ENCODE measurements at places on chromosomes 1 and 21. TPM values are rescaled to one million over a fixed set of nuclear protein-coding genes. Genes with fewer than 3 reads are reported as not detected.

Gene RPE65
- total RNA-seq = not detected

Gene CFHR5
- total RNA-seq = not detected

Gene SLC25A34
- total RNA-seq = 1.6 TPM

Gene LCE1F
- total RNA-seq = not detected

Gene TPTE
- total RNA-seq = not detected

Gene TBX15
- not detected for total RNA-seq

Gene RAD54L
- total RNA-seq = 63.9 TPM

Gene ATP8B2
- total RNA-seq = 71.6 TPM

Gene IL24
- not detected for total RNA-seq

Gene BEND5
- 6.3 TPM for total RNA-seq

DNA sequence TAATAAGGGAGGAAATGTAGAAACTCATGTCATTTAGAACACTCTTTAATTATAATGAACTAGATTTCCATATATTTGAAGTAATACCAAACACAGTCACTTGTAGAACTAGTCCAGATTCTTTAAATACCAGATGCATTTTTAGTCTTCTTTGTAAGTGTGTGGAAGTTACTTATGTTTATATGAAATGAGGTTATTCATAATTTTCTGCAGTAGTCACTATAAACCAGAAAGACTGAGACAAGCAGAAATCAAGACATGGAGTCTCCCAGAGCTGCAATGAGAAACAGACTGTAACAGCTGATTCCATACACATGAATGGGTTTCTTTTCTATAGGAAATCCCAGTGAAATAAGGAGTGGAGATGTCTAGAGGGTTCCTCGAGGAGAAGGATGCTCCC lies 216.6 kb upstream of the ZP4 start:
- no peaks in the 10 kb centered on the region for H3K36me3 ChIP-seq
- no peak overlapping the region for H3K4me3 ChIP-seq
- no peaks in the 10 kb centered on the region for H3K27me3 ChIP-seq

DNA sequence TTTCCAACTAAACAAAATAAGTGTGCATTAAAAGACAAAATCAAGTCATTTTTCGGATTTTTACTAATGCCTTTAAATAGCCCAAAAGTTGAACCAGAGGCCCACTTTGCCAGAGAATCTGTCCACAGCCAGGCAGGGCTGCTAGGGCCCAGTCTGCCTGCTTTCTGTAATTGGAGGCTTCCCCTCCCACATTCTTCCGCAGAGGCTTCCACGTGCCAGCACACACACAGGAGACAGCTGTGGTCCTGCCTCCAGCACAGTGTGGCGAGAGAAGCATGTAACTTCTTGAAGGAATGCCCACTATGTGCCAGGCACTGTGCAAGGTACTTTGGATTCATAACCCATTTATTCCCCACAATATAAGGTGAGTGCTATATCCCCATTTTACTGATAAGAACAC lies 11.3 kb upstream of the PDZK1IP1 start:
- H3K4me1 ChIP-seq = no peaks in the 10 kb centered on the region
- no peak overlapping the region for H3K27ac ChIP-seq
- peaks cover 34% of the 10 kb centered on the region for H3K27me3 ChIP-seq
- no peak overlapping the region for H3K4me3 ChIP-seq

DNA sequence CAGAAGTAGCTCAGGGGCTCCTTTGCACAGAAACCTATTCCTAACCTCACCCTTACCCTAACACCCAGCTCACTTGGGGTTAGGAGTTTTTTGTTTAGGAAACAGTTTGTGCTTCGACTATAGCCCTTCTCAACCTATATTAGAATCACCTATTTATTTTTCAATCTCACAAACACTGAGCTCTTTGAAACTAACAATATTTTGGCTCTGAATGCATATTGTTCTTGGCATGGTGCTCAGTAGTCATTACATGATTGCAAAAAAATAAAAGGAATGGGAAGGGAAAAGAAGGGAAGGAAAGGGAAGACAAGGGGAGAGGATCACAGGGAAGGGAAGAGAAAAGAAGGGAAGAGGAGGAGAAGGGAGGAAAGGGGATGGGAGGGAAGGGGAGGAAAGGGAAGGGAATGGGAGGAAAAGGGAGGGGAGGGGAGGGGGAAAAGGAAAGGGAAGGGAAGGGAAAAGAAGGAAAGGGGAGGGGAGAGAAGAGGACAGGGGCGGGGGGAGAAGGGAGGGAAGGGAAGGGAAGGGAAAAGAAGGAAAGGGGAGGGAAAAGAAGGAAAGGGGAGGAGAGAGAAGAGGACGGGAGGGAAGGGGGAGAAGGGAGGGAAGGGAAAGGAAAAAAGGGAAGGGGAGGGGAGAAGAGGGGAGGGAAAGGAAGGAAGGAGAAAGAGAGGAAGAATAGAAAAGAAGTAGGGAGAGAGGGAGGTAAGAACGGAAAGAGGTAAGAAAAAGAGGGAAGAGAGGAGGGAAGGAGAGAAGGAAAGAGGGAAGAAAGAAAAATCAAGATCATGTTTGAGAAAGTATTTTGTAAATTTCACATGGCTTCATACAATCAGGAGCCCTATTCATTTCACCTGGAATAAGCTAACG lies 484.1 kb upstream of the NFIA start:
- H3K4me3 ChIP-seq = no peak overlapping the region
- H3K36me3 ChIP-seq = no peaks in the 10 kb centered on the region
- H3K27ac ChIP-seq = no peak overlapping the region
- DNase-seq = no peak

- H3K4me1 ChIP-seq = peaks cover 10% of the 10 kb centered on the region
- no peak overlapping the region for H3K4me3 ChIP-seq
- H3K27me3 ChIP-seq = no peaks in the 10 kb centered on the region
- no peaks in the 10 kb centered on the region for H3K36me3 ChIP-seq
- H3K27ac ChIP-seq = no peak overlapping the region
- DNase-seq = no peak
These were observed 238.4 kb upstream of the DMRTA2 start for GRCh38 chr1:50661626-50662025.

GRCh38 chr1:97646071-97646470 lies 274.8 kb downstream of the DPYD start:
- no peaks in the 10 kb centered on the region for H3K27me3 ChIP-seq
- H3K4me3 ChIP-seq = no peak overlapping the region
- no peak overlapping the region for H3K27ac ChIP-seq
- H3K4me1 ChIP-seq = no peaks in the 10 kb centered on the region
- H3K36me3 ChIP-seq = peaks cover 6% of the 10 kb centered on the region
- no peak for DNase-seq

DNA sequence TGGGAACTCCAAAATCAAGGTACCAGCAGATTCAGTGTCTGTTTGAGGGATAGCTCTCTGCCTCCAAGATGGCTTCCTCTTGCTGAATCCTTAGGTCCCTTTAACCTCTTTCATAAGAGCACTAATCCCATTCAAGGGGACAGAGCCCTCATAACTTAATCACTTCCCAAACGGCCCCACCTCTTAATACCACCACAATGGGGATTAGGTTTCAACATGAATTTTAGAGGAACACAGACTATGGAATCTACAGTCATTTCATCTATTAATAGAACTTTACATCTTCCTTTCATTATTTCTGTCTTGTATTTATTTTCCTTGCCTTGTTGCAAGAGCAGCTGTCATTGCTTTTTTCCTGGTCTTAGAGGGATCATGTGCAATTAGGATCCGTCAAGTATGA lies 30.3 kb downstream of the HOOK1 start:
- no peak overlapping the region for H3K4me3 ChIP-seq
- no peak for DNase-seq
- H3K27ac ChIP-seq = no peak overlapping the region
- no peaks in the 10 kb centered on the region for H3K4me1 ChIP-seq

DNA sequence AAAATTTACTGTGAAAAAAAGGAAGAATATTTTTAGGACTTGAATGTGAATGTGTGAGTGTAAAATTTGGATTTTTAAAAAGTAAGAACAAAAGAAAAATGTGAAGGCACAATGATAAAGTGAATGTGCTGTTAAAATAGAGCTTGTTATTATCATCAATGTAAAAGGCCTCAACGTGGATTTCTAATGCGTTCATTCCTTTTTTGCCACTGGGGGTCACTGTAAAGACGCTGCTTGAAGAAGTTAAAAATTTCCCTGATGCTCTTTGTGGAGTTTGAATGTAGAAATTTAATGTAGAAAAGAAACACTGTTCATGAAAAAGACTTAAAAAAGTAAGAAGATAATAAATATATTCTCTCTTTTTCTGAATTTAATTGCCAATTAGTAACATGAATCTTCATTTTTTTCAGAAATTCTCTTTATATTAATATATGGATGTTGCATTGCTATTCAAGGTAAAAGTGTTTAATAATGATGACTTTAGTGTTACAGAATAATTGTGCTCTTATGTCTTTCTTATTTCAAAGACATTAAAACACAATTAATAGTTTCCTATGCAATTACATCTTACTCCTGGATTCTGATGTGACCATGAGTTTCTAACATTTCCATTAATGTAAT lies 161.5 kb downstream of the DNM3 start:
- H3K27me3 ChIP-seq = no peaks in the 10 kb centered on the region
- no peak overlapping the region for H3K27ac ChIP-seq
- H3K36me3 ChIP-seq = no peaks in the 10 kb centered on the region
- peak; percentile 49 for DNase-seq
- peaks cover 1% of the 10 kb centered on the region for H3K4me1 ChIP-seq

DNA sequence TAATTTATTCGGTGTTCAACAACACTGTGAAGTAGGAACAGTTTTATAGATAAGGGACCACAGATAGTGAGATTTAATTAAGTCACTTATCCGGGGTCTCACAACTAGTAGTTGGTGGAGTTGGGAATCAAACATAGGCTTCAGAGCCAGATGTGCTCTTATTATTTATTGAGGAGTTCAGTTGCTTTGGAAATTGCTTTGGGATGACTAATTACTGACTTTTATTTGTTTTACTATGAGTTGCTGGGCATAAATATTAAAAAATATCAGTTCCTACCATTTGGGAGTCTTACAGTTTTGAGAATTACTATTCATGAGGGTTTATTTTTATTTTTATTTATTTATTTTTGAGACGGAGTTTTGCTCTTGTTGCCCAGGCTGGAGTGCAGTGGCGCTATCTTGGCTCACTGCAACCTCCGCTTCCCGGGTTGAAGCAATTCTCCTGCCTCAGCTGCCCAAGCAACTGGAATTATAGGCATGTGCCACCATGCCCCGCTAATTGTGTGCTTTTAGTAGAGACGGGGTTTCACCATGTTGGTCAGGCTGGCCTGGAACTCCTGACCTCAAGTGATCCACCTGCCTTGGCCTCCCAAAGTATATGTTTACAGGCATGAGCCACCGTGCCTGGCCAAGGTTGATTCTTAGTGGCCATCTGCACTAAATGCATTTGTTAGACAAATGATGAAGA lies 27.7 kb downstream of the THRAP3 start:
- peaks cover 32% of the 10 kb centered on the region for H3K36me3 ChIP-seq
- no peak overlapping the region for H3K4me3 ChIP-seq
- peaks cover 20% of the 10 kb centered on the region for H3K4me1 ChIP-seq
- H3K27ac ChIP-seq = no peak overlapping the region
- no peaks in the 10 kb centered on the region for H3K27me3 ChIP-seq

GRCh38 chr1:54488779-54489626 lies 59.0 kb upstream of the ACOT11 start:
- peaks cover 26% of the 10 kb centered on the region for H3K27me3 ChIP-seq
- H3K4me1 ChIP-seq = peaks cover 48% of the 10 kb centered on the region
- DNase-seq = peak; percentile 74
- H3K27ac ChIP-seq = peak overlapping the region; percentile 68

- no peak overlapping the region for H3K27ac ChIP-seq
- H3K4me1 ChIP-seq = peaks cover 8% of the 10 kb centered on the region
- peaks cover 50% of the 10 kb centered on the region for H3K27me3 ChIP-seq
- no peak for DNase-seq
- no peak overlapping the region for H3K4me3 ChIP-seq
These were observed 7.0 kb downstream of the COLGALT2 start for GRCh38 chr1:184030433-184031091.

- peak overlapping the region; percentile 87 for H3K27ac ChIP-seq
- H3K4me1 ChIP-seq = peaks cover 35% of the 10 kb centered on the region
- no peaks in the 10 kb centered on the region for H3K36me3 ChIP-seq
- H3K4me3 ChIP-seq = peak overlapping the region; percentile 91
- H3K27me3 ChIP-seq = peaks cover 2% of the 10 kb centered on the region
- DNase-seq = no peak
These were observed 1.0 kb downstream of the ALDH4A1 start for GRCh38 chr1:18901147-18901951.

DNA sequence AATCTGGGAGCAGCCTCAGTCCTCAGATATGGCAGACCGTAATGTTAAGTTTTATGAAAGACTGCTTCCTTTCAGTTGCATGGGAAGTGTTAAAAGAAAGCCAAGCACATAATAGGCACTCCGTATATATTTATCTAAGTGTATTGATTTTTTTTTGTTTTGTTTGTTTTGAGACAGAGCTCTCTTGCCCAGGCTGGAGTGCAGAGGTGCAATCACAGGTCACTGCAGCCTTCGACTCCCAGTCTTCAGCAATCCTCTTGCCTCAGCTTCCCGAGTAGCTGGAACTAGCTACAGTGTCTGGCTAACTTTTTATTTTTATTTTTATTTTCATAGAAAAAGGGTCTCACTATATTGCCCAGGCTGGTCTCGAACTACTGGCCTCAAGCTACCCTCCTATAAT lies 341.8 kb downstream of the USH2A start:
- no peak overlapping the region for H3K4me3 ChIP-seq
- no peaks in the 10 kb centered on the region for H3K4me1 ChIP-seq
- no peak for DNase-seq
- no peak overlapping the region for H3K27ac ChIP-seq
- no peaks in the 10 kb centered on the region for H3K36me3 ChIP-seq
- no peaks in the 10 kb centered on the region for H3K27me3 ChIP-seq

DNA sequence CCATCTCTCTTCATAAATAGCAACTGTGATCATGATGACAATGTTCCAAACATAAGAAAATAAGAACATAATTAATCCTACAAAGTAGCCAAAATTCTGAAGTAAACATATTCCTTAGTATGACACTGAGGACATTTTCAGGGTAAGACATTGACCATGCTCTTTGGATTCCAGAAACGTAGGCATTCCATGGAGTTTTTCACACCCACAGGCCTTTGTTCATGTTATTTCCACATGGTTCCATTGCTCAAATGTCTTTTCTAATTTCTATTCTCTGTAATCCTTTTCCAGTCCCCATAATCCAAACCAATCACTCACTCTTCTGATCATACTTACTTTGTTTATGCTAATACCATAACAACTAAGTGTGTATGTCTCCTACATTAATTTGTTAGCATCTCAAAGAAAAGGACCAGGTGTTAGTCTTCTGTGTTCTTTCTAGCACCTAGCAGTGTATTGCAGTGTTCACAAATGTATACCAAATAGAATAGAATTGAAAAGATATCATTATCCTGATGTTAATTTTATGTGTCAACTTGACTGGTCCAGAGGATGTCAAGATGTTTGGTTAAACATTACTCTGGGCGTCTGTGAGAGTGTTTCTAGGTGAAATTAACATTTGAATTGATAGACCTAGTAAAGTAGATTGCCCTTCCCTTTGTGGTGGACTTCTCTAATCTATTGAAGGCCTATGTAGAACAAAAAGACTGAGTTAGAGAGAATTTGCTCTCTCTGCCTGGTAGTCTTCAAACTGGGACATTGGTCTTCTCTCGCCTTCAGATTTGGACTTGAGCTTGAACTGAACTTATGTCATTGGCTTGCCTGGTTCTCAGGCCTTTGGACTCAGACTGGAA lies 516.6 kb downstream of the PTPRC start:
- H3K36me3 ChIP-seq = peaks cover 2% of the 10 kb centered on the region
- no peak overlapping the region for H3K4me3 ChIP-seq
- no peak for DNase-seq
- no peak overlapping the region for H3K27ac ChIP-seq

- H3K27me3 ChIP-seq = peaks cover 17% of the 10 kb centered on the region
- peaks cover 11% of the 10 kb centered on the region for H3K4me1 ChIP-seq
- no peak for DNase-seq
- H3K4me3 ChIP-seq = no peak overlapping the region
These were observed 99.0 kb downstream of the ZNF281 start for GRCh38 chr1:200310824-200311223.

Data from activated CD8-positive, alpha-beta T cell treated with anti-CD3 and anti-CD28 coated beads, Interleukin-2, amount 10 ng/mL, durations not matched to agents 7 days and 5 days (primary cell).